ENCODE measurements at places on chromosomes 4 and X.

DNA sequence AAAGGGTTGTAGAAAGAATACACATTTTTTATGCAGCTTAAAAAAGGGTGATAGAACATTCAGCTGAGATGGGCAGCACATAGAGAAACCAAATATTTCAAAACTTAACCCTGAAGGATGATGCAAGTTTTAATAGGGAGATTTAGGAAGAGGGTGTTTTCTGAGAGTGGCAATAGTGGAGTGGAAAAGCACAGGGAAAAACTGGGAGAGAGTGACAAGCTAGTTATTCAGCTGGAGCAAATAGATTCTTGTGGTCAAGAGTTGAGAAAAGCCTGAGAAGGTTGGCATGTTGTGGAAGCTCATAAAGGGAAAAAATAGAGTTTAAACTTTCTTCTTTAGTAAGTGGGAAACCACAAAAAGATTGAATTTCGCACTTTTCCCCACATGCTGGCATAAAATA lies 359.6 kb upstream of the PITX2 start:
- DNase-seq = peak; percentile 85

DNA sequence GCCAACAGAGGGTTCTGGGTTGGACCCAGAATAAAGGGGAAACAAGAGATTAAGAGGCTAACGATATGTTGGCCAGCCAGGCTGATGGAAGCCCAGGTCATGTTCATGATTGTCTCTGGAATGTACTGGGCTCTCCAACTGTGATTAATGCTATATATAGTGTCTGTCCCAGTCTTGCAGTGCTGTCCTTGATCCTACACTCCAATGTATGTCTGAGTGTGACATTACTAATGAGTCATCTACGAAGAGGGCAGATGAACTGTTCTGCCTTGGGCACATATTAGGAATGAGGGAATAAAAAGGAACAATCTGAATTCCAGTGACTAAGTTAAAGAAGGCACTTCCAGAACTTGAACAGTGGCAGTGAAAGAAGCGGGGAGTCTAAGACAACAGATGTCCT lies 142.1 kb downstream of the PDGFRA start:
- DNase-seq = no peak

GRCh38 chr4:69321153-69321729 lies 41.0 kb downstream of the UGT2B28 start:
- no peak for DNase-seq

GRCh38 chr4:184280137-184280536 lies 62.5 kb upstream of the ENPP6 start:
- no peak for DNase-seq

DNA sequence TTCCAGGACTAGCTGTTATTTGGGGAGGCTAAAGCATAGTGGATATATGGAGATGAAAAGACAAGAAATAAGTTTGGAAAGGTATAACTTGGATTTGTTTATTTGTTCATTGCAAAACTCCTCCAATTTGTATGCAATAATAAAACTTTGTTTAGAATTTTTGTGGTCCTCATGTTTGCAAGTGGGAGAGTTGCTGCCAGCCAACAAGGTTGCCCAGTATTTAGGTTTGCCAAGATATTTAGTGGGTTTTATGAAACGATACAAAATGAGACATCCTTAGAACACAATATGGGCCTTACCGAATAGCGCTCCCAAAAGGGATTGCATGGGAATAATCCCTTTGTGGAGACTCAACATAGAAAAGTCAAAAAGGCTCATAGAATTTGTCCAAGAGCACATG lies 162.1 kb downstream of the INPP4B start:
- DNase-seq = no peak

DNA sequence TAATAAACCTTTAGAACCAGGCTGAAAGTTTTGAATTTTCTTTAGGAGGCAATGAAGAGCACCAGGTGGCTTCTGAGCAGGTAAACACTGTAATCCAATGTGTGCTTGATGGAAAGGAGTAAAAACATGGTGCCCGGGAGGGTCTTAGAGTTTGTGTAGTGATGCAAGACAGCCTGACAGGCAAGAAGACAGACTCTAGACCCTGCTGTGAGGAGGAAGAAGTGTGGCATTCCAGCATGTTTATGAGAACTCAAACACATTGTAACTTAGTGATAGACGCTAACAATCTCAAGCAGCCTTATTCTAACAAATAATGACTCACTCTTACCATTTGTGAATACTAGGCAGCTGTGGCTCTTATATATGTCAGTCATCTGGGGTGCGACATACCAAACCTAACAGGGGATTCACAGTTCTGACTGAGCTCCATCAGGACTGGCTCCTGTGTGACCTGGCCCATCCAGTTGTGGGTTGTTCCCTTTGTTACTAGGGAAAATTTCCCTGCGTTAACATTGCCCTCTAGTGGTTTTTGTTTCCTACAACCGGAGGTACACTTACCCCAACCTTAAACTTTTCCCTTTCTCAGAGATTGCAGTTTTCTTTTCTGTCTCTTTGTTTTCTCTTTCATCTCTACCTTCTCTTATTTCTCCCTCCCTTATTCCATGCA lies 53.8 kb downstream of the VSIG4 start:
- peak; percentile 46 for DNase-seq

All from renal cortical epithelial cell (primary cell).